ENCODE measurements at places on chromosomes 7 and 10.

DNA sequence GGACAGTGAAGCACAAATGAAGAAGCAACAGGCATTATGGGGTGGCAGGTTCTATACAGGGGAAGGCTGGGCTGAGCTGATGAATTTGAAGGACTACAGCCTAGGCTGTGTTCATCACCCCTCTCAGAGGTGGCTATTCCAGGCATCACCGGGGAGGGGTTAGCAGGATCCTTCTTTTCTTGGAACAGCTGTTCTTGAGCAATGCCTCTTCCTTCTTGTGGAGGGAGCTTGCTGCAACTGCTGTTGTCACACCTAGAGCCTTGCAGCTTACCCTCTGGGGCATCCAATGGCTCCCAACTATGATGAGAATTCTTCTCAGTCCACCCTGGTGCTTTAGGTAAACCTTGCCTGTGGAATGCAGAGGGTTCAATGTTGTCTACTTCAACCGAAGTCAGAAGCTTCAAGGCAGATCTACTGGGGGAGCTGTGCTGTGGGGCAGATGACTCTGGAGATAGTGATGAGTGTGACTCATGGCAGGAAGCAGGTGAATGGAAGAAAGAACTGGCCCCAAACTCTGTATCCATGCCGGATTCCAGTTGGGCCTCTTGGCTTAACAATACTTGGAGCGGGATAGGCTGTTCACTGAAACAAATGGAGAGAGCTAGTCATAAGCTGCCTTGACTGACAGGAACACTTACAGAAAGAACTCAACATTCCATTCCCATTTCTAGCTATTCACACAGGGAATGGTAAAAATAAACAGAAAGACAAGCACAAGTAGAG lies 21.5 kb upstream of the PPP3CB start:
- no peak for DNase-seq

DNA sequence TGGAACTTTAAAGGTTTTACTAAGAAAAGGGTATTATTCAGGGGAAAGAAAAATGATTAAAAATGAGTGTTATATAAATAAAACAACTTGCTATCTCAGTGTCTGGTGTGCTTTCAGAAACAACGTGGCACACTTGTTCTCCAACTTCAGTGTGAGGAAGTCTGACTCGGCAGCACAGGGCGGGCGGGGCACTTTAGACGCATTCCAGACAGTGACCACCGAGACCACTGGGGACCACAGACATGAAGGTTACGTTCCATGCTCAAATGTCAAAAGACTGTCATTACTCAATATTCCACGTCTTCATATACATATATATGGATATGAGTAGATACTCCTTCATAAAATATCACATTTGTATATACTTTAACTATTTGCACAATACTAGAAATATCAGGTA lies 87.0 kb downstream of the LARP4B start:
- DNase-seq = no peak

DNA sequence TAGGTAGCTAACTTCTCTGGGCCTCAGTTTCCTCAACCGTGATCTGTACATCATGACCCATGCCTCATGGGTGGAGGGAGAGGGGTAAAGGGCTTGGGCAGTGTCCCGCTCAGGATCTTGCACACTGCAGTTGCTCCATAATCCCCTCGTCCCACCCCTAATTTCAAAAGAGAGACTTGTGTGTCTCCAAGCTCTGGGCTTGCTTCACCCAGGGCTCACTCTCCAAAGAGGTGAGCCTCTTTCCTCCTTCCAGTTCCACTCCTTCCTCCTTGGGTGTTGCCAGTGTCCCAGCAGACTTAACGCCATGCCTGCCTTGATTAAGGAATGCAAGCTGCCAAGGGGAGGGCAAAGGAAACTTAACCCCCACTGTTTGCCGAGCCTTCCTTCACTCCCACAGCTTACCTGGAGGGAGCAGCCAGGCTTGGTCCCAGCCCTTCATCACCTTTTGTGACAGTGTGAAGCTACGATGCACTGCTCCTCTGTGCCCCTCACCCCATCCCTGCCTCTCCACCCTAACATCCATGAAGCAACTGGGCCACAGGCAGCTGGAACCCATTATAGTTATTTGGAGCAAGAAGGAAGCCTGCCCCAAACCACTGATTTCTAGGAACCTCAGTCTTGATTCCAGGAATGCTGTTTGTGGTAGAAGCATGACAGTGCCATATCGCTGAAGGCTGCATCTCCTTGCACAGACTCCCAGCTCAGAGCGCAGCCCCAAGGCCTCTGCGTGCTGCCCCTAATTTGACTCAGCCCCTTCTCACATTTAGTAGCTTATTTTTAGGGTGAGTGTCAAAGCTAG lies 363.3 kb downstream of the TNS3 start:
- no peak for DNase-seq

DNA sequence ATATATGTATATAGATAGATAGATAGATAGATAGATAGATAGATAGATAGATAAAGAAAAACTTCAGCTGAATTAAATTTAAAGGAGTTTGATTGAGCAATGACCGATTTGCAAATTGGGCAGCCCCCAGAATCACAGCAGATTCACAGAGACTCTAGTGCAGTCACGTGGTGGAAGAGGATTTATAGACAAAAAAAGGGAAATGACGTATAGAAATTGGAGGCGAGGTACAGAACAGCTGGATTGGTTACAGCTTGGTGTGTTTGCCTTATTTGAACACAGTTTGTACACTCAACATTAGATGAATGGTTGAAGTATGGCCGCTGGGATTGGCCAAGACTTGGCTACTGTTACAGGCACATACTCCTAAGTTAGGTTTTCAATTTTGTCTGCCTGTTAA lies 8.2 kb upstream of the PODXL start:
- DNase-seq = no peak

DNA sequence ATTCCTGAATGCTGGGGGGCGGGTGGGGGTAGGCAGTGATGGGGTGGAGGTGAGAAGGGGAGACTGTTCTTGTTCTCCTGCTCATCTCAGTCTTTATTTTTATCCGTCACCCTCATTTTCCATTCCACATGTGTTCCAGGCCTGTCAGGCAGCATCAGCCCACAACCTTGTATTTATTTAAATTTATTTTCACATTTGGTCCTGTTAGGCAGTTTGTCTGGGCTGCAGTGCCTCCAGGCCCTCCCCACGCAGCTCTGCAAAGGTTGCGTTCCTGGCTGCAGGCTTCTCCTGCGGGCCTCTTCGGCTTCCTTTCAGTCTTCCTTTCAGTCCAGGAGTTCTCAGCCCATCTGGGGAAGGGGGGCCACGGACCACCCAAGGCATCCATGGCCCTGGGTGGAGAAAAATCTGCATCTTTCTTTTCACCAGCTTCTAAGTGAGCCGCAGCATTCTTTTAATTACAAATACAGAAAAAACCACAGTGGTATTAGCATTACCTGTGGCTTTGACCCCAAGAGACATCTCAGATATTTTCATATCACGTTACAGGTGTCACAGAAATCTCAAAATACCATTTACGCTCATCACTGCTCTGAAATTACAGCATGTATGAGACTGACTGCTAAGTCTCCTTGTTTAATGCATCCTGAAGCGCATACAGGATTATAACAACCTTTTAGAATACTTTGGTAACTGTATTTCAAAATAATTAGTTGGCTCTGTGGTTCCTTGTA lies 94.0 kb downstream of the C10orf105 start:
- DNase-seq = no peak

DNA sequence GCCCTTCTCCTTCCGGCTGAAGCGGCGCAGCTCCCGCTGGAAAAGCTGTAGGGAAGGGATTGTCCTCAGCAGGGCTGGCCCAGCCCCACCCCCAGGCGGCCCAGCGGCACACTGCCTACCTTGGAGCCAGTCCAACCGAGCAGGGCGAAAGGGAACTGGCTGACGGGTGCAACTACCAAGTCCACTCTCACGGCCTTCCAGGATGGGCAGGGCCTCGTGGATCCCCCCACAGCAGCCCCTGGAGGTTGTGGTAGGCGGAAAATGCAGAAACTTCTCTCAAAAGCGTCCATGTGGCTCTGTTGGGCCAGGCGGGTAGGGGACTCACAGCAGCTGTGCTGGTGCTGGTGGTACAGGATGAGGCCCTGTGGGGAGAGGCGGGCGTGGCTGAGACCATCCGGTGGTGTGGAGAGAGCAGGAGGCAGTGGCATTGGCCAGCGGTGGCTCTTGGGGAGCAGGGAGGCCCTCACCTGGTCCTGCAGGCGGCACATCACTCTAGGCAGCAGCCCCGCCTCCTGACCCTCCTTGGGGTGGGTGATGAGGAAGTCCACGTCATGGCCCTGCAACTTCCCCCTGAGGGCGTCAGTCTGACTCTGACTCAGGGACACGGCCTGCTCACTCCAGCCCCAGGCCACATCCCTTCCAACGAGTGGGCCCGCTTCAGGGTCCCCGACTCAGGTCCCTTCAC lies 8.4 kb upstream of the PGAM2 start:
- DNase-seq = no peak

Data from NCI-H1694 (cell line).